ENCODE measurements at places on chromosomes 1 and 21.

DNA sequence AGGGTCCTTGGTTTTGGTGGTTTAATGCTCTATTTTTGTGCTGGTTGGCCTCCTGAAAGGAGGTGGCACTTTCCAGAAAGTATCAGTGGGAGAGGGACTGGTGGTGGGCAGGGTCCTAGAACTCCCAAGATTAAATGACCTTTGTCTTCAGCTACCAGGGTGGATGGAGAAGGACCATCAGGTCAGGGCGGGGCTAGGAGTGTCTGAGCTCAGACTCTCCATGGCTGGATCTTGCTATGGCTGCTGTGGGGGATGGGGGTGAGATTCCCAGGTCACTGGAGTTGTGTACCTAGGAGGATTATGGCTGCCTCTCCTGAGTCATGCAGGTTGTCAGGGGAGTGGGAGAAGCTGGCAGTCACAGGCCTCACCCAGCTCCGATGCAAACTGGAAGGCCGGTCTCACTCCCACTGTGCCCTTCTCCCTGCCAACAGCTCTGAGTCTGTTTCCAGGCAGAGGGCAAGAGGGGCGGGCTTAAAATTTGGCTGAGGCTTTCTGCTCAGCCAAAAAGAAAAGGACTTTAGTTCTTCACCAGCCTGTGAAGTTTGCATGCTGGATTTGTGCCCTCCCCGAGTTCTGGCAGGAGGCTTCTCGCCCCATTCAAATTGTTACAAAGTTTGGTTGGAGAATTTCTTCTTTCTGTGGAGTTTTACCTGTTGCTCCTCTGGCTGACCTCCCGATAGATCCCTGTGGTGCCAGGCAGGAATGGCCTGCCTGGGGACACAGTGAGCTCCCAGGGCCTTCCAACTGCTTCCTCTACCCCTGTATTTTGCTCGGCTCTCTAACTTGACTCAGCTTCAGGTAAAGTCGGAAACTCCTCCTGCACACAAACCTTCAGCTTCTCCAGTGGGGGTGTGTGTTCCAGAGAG, 13.1 kb upstream of the KYAT3 start:
- no peak for DNase-seq

GRCh38 chr1:162230517-162230916, 146.1 kb downstream of the SPATA46 start:
- no peak for DNase-seq

GRCh38 chr1:156895927-156896326, 2.4 kb downstream of the PEAR1 start:
- DNase-seq = no peak

DNA sequence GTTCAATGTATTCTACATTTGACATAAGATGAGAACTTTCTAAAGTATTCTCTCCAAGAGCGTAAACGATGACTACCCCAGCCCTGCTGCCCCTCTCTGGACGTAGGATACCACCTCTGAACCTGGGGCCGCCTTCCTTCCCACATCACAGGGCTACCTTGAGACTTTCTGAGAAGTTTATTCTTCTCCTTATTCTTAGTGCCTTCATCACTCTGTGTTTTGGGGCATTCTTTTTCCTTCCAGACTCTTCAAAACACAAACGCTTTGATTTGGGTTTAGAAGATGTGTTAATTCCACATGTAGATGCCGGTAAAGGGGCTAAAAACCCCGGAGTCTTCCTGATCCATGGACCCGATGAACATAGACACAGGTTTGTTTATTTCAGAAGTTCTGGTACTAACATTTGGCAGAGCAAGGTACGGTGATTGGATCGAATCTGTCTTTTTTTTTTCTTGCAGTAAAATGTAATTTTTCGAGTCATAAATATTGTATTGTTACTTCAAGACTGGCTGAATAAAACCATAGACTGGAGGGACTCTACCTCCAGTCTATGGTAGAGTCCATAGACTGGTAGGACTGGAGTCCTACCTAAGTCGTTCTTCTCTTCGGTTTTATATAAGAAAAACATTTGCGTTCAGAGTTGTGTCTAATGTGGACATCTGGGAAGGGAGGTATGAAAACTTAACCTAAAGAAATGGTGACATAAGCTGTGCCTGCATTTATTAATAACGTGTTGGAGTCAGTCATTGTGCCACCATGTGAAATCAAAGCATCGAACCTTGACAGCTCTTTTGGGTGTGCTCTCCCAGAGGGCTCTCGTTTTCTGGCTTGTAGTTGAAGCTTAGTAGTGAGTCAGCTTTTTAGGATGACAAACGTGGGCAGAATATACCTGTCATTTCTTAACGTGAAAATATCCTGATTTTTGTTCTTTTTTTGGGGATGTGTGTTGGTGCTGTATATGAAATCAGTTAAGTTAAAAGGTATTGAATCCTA, 1.2 kb downstream of the MAN1A2 start:
- DNase-seq = no peak

DNA sequence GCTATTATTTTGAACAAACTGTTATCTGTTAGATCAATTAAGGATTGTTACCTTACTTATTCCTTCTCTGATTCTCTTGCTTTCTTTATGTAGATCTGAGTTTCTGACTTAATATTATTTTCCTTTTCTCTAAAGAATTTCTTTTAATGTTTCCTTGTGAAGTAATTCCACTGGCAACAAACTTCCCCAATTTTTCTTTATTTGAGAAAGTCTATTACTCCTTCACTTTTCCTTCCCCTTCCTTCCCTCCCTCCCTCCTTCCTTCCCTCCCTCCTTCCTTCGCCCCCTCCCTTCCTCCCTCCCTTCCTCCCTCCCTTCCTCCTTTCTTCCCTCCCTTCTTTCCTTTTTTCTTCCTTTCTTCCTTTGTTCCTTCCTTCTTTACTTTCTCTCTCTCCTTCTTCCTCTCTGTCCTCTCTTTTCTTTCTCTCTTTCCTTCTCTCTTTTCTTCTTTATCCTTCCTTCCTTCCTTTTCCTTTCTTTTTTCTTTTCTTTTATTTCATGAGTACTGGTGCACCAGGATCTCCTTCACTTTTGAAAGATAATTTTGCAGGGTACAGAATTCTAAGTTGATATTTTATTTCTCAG, 177.5 kb downstream of the DNM3 start:
- no peak for DNase-seq

GRCh38 chr1:159786465-159786864, 5.7 kb downstream of the DUSP23 start:
- DNase-seq = no peak

DNA sequence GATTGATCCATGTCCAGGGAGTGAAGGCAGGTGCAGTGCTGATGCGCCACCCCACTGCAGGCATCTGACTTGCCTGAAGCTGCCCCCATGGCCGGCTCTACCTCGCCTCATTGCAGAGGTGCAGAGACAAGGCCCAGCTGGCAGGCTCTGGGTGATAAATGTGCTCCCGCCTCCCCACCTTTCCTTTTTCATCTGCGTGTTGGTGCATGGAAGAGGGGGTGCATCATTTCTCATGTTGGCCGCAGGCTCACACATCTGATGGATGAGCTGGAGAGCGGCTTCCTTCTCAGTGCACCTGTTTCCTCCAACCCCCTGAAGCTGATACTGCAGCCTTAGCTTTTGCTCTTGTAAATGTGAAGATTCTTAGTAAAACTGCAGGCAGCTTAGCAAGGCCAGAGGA, 306.0 kb upstream of the KAZN start:
- DNase-seq = no peak

- no peak for DNase-seq
Observed at GRCh38 chr1:88984569-88984968, 7.9 kb downstream of the KYAT3 start.

DNA sequence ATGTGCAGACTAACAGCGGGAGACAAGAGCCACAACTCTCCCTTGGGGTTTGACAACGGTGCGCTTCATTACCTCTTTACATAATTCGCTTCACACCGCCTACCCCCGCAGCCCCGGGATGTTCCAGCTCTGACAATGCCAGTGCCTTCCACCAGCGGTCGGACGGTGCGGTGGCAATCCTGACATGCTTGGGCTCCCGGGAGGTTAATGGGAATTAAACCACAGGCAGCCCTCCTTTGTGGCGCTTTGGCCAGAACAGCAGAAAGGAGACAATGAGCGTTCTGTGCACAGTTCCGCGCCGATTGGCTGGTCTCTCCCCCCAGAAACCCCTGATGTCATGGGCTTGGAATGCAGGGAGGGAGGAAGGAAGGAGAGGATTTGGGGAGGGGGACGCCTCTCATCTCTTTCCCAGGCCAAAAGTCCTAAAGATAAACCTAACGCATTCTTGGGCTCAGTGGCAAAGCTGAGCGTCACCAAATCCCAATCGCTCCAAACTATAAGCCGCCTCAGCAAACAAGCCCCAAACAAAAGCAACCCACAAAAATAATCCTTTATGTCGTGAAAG, 1.3 kb downstream of the CNN3 start:
- DNase-seq = peak; percentile 1

GRCh38 chr21:37028570-37028969, 22.1 kb downstream of the RIPPLY3 start:
- no peak for DNase-seq

DNA sequence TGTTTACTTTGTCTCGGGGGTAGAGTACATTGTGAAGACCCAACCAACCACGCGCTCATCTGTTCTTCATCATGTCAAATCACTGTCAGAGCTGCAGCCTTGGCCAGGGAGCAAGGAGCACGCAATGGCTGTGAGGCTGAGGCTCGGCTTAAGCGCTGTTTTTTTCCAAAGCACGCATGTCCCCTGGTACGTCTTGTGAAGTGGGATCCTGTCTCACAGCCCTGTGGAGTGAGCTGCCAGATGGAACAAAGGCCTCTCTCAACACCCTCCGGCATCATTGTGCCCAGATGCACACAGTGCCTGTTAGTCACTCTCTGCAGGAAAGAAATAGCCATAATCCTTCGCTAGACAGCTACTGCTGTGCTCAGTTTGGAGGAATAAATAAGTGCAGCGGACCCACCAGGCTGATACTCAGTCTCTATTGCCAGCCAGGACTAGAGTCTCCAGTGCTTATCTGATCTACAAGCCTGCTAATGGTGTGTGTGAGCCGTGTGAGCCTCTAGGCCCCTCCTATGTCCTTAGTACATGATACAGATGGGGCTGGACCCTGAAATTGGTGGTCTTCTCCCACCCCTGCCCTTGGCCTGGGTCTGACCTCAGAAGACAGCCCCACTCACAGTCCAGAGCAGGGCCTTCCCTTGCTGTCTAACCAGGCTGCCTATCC, 91.3 kb upstream of the COA6 start:
- no peak for DNase-seq

- no peak for DNase-seq
Observed at GRCh38 chr1:180800945-180801344, 111.8 kb upstream of the KIAA1614 start.

GRCh38 chr1:14955402-14955801, 198.1 kb upstream of the TMEM51 start:
- no peak for DNase-seq

DNA sequence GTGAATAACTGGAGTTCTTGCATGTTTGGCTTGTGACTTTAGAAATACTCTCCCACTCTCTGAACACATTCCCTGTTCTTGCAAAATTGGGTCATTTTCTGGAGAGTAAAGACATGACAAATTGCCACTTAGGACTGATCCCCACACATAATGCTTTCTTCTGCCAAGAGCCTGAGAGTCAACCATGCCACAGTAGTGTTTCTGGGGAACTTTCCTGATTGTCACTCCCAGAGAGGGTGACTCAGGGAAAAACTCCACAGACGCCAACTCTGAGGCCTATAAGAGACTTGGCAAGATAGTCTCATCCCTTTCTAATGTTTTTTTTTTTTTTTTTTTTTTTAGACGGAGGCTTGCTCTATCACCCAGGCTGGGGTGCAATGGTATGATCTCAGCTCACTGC, 157.8 kb downstream of the ATG4C start:
- no peak for DNase-seq

DNA sequence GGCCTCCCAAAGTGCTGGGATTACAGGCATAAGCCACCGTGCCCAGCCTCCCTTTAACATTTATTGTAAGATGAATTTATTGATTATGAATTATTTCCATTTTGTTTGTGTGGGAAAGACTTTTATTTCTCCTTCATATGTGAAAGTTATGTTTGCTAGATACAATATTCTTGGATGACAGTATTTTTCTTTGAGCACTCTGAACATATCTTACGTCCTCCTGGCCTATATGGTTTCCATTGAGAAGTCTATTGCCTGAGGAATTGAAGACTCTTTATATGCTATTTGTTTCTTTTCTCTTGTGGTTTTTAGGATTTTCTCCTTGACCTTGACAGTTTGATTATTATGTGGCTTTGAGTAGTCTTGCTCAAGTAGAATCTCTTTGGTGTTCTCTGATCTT, 26.8 kb upstream of the HLX start:
- DNase-seq = no peak

GRCh38 chr1:234588386-234588785, 21.6 kb downstream of the IRF2BP2 start:
- DNase-seq = no peak

GRCh38 chr21:36260030-36260787, 59.8 kb upstream of the MORC3 start:
- DNase-seq = no peak

DNA sequence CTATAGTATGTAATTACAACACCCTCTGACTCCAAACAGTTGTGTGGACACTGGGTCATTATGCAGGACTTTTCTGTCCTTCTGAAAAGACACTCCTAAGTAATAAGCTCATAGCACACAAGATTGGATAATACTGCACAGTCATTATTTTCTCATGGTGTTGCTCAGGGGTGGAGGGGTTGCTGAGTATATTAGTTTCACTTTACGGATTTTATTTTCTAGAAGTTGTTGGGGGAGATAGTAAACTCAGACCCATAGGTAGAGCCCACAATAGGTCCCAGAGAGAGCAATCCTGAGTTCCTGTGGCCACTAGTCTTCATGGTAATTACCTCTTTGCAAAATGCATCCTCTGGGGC, 53.4 kb downstream of the DUSP10 start:
- DNase-seq = no peak

DNA sequence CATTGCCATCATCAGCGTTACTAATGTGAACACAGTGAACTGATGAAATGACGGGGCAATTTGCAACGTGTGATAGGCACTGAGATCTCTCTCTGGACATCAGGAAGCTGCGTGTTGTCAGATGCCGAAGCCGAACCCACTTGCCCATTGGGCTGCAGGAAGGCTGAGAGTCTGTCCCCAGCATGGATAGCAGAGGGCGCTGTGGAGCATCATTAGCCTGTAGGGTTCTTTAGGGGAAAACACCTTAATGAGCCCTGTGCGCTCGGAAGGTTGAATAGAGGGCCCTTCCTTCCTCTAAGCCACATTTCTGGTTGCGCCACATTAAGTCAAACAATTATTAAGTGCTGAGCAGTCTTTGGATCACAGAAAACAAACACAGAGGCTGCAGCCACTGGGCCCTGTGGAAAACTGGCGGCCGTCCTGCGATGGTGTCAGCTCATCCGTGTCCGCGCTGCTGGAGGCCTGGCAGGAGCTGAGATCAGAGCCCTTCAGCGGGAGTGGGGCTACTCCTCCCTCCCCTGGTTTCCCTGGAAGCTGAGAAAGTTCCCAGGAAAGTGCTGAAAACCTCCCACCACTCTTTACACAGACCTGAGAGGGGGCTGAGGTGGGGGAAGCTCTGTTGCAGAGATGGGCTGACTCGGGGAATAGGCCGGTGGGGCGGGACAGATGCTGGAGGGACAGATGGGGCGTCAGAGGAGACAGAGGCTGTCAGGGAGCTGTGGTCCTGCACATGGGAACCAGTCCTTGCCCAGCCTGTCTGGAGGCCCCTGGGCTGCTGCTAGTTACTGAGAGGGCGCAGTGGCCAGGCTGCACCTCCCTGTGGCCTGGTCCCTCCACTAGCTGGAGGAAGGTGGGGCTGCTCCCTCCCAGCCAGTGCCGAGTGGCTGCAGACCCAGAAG, 12.7 kb downstream of the TFF2 start:
- peak; percentile 70 for DNase-seq

- no peak for DNase-seq
Observed at GRCh38 chr1:229507502-229507901, 639 bp downstream of the NUP133 start.
